ENCODE measurements at places on chromosomes 2 and 18.

GRCh38 chr2:120684289-120685065 lies 51.2 kb upstream of the GLI2 start:
- H3K27ac ChIP-seq: no peak overlapping the region
- H3K27me3 ChIP-seq: no peaks in the 10 kb centered on the region
- no peak overlapping the region for H3K4me3 ChIP-seq
- H3K36me3 ChIP-seq: no peaks in the 10 kb centered on the region
- no peaks in the 10 kb centered on the region for H3K4me1 ChIP-seq
- no peak for DNase-seq

- H3K27ac ChIP-seq: no peak overlapping the region
- no peaks in the 10 kb centered on the region for H3K36me3 ChIP-seq
- no peak for DNase-seq
- no peaks in the 10 kb centered on the region for H3K27me3 ChIP-seq
- no peaks in the 10 kb centered on the region for H3K4me1 ChIP-seq
Measured at GRCh38 chr18:45361125-45361851, 254.0 kb upstream of the SLC14A2 start.

GRCh38 chr18:23384778-23385736 lies 68.0 kb upstream of the RIOK3 start:
- no peaks in the 10 kb centered on the region for H3K36me3 ChIP-seq
- no peak overlapping the region for H3K4me3 ChIP-seq
- no peaks in the 10 kb centered on the region for H3K4me1 ChIP-seq

GRCh38 chr2:220144411-220144810 lies 517.0 kb downstream of the SLC4A3 start:
- no peaks in the 10 kb centered on the region for H3K36me3 ChIP-seq
- H3K27me3 ChIP-seq: no peaks in the 10 kb centered on the region
- H3K4me1 ChIP-seq: no peaks in the 10 kb centered on the region
- no peak for DNase-seq
- H3K4me3 ChIP-seq: no peak overlapping the region

DNA sequence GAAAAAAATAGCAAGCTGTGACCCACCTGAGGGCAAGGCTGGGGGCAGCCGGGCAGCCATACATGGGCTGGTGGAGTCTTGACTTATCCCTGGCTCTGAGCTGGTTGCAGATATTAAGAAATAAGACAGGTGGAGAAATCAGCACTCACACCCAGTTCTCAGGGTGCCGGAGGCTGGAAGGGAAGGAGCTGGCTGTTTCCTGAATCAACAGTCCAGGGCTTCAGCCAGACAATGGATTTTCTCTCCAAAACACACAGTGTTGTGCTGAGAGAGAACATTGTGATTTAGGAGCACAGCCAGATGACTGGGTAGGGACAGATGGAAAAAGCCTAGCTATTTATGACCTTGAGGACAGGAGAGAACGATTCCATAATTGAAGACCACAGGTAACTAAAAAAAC lies 208.8 kb downstream of the LDLRAD4 start:
- H3K4me3 ChIP-seq: no peak overlapping the region
- no peaks in the 10 kb centered on the region for H3K36me3 ChIP-seq
- DNase-seq: no peak
- H3K4me1 ChIP-seq: peaks cover 5% of the 10 kb centered on the region

DNA sequence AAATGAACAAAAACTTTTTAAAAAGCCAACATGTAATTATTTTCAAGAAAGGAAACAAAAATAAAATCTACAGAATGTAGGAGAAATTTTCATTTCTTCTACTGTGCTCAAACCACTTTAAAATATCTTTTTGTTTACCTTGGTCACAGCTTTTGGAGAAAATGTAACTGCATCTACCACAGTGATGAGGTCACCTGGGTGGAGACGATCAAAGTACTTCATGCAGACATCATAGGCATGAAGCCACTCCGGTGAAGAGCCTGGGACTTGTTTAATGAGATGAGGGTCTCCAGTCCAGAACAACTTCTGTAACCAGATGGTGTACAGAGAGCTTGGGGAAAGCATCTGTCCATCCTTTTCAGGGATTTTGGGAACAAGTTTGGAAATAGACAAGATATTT lies 285.8 kb downstream of the NBAS start:
- no peak overlapping the region for H3K27ac ChIP-seq
- H3K36me3 ChIP-seq: peaks cover 13% of the 10 kb centered on the region
- no peaks in the 10 kb centered on the region for H3K27me3 ChIP-seq
- no peak for DNase-seq
- H3K4me3 ChIP-seq: no peak overlapping the region
- H3K4me1 ChIP-seq: no peaks in the 10 kb centered on the region

DNA sequence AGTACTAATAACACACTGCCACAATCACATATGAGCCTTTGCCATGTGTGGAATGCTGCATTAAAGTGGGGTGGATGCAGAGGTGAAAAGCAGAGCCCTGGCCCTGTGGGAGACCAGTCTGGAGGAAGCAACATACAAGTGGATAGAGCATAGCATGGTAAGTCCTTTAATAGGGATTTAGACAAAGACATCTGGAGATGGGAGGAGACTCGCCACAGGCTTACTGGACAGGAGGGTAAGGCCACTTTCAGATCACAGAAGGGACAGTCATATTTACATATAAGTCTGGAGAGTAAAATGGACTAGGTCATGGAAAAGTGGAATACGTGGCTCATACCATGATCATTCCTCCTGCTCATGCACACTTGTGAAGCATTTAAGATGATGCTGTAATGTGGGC lies 84.3 kb downstream of the PPP1R1C start:
- no peaks in the 10 kb centered on the region for H3K4me1 ChIP-seq
- no peak overlapping the region for H3K4me3 ChIP-seq
- DNase-seq: no peak
- H3K27me3 ChIP-seq: no peaks in the 10 kb centered on the region
- no peak overlapping the region for H3K27ac ChIP-seq

DNA sequence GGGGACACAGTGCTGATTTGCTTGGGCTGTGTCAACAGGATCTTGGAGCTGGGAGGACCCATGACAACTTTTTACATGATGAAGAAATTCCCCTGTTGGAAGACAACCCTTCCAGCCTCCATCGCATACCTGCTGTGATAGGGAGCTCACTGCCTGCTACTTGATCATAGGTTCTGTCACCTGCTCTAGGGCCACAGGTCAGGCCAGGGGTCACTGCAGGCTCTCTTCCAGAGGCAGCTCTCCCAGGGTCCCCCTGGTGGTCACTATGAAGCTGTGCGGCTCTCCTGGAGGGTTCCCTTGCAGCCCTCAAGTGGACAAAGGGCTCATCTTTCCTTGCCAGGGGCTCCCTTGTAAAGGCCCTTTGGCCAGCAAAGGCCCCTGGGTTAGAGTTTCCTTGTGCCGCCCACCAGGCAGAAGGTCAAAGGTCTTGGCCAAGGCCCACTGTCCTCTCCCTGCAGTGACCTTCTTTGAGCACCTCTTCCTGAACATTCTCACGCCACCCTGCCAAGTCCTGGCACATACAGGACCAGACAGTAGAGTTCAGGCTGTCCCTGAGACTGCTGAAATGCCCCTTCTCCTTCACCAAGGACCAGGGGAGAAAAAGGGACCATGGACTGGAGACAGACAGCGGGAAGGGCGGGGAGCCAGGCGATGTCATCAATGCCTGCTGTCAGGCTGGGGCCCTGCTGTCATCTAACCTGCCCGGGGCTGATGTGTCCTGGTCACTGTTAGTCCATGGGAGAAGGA lies 345.1 kb downstream of the DYSF start:
- DNase-seq: no peak
- no peak overlapping the region for H3K27ac ChIP-seq
- no peak overlapping the region for H3K4me3 ChIP-seq

GRCh38 chr2:97910403-97911205 lies 85.1 kb downstream of the TMEM131 start:
- H3K4me1 ChIP-seq: no peaks in the 10 kb centered on the region
- H3K36me3 ChIP-seq: peaks cover 14% of the 10 kb centered on the region
- no peak for DNase-seq
- no peak overlapping the region for H3K4me3 ChIP-seq
- H3K27me3 ChIP-seq: no peaks in the 10 kb centered on the region
- no peak overlapping the region for H3K27ac ChIP-seq

DNA sequence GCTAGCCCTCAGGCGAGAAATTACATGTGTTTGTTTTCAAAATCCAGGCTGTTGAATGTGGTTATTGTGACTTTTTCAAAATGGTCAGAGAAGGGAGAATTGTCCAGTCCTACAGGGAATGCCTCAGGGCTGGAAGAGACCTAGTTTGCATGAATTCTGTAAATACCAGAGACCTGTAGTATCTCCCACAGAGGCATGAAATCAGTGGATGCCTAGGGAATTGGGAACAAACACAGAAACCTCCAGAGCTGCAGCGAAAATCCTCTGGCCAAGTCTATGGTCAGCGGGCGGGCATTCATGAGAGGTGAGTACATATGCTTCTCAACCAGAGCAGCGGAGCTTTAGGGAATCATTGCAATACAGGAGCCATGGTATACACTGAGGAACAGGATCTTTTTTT lies 1596.5 kb upstream of the NXPH2 start:
- no peaks in the 10 kb centered on the region for H3K4me1 ChIP-seq
- no peak overlapping the region for H3K27ac ChIP-seq
- no peaks in the 10 kb centered on the region for H3K27me3 ChIP-seq
- no peak overlapping the region for H3K4me3 ChIP-seq
- no peak for DNase-seq
- no peaks in the 10 kb centered on the region for H3K36me3 ChIP-seq

- H3K27me3 ChIP-seq: no peaks in the 10 kb centered on the region
- no peak for DNase-seq
- no peaks in the 10 kb centered on the region for H3K4me1 ChIP-seq
- no peaks in the 10 kb centered on the region for H3K36me3 ChIP-seq
- H3K27ac ChIP-seq: no peak overlapping the region
Measured at GRCh38 chr2:115848192-115848591, 1405.8 kb downstream of the DPP10 start.

DNA sequence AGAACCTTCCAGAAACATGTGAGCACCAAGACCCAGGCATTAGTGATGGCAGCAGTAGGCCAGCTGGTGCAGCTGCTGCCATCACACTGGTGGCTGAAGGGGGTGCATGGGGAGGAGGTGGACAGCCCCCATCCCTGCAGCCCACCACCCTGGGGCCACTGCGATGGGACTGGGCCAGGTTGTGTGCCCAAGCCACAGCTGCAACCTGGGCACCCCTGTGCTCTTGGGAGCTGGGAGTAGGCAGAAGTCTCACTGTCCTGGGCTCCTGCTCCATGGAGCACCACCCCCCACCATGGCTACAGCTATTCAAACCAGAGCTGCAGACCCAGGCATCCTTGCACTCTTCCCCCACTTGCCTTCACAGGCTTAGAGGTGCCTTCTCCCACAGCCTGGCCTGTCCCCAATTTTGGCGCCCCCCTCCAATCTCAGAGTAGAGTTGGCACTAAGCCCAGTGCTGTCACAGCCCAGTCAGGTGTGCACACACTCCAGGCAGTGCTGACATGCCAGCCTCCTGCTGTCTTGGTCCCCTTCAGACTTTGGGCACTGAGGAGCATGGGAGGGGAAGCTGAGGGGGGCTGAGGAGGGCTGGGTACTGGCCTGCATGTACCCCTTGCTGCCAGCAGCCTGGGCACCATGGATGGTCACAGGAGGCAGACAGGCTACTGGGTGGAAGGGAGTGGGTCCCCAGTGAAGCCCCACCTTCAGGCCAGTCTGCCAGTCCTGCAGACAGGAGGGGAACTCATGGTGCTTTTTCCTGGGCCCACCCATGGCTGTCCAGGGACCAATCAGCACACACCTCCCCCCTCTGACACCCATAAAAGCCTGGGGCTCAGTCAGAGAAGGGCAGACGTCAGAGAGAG lies 67.1 kb downstream of the CYP26B1 start:
- H3K4me3 ChIP-seq: no peak overlapping the region
- H3K27me3 ChIP-seq: no peaks in the 10 kb centered on the region
- no peak for DNase-seq
- H3K4me1 ChIP-seq: no peaks in the 10 kb centered on the region

- DNase-seq: no peak
- no peak overlapping the region for H3K27ac ChIP-seq
- H3K4me1 ChIP-seq: no peaks in the 10 kb centered on the region
Measured at GRCh38 chr2:9663008-9663879, 32.4 kb upstream of the YWHAQ start.

GRCh38 chr2:3493615-3494007 lies 25.7 kb downstream of the ADI1 start:
- H3K27ac ChIP-seq: no peak overlapping the region
- no peaks in the 10 kb centered on the region for H3K27me3 ChIP-seq
- H3K4me1 ChIP-seq: no peaks in the 10 kb centered on the region
- H3K4me3 ChIP-seq: no peak overlapping the region

GRCh38 chr2:203908066-203908796 lies 28.3 kb upstream of the ICOS start:
- no peaks in the 10 kb centered on the region for H3K27me3 ChIP-seq
- H3K27ac ChIP-seq: no peak overlapping the region
- H3K36me3 ChIP-seq: no peaks in the 10 kb centered on the region
- no peak overlapping the region for H3K4me3 ChIP-seq

GRCh38 chr2:216033403-216033802 lies 20.1 kb upstream of the MREG start:
- no peaks in the 10 kb centered on the region for H3K4me1 ChIP-seq
- H3K36me3 ChIP-seq: peaks cover 16% of the 10 kb centered on the region
- H3K27ac ChIP-seq: no peak overlapping the region
- H3K27me3 ChIP-seq: no peaks in the 10 kb centered on the region
- no peak for DNase-seq
- no peak overlapping the region for H3K4me3 ChIP-seq

DNA sequence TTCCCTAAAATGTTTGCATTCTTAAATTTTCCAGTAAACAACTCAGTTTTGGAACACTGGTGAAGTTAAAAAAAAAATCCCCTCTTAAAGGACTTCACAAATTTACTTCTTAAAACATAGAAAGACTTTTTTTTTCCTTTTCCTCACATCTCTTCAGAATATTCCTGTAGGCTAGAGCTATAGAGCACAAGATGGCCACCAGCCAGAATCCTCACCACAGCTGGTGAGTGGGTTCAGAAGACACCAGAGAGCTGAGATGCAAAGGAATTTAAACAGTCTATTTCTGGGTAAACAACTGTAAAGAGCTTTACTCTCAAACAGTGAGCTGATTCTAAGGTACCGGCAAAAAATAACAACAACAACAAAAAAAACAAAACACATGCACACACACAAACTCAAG lies 252.8 kb downstream of the LRP1B start:
- DNase-seq: no peak
- H3K27ac ChIP-seq: no peak overlapping the region
- no peaks in the 10 kb centered on the region for H3K36me3 ChIP-seq
- no peak overlapping the region for H3K4me3 ChIP-seq
- H3K4me1 ChIP-seq: no peaks in the 10 kb centered on the region

- no peak overlapping the region for H3K4me3 ChIP-seq
- H3K27ac ChIP-seq: no peak overlapping the region
- peaks cover 20% of the 10 kb centered on the region for H3K27me3 ChIP-seq
Measured at GRCh38 chr2:218877331-218877730, 3.3 kb upstream of the WNT10A start.

- H3K36me3 ChIP-seq: no peaks in the 10 kb centered on the region
- H3K27me3 ChIP-seq: no peaks in the 10 kb centered on the region
- H3K4me1 ChIP-seq: no peaks in the 10 kb centered on the region
- DNase-seq: no peak
- H3K4me3 ChIP-seq: no peak overlapping the region
- H3K27ac ChIP-seq: no peak overlapping the region
Measured at GRCh38 chr2:99679518-99679917, 189.7 kb upstream of the REV1 start.

- H3K36me3 ChIP-seq: no peaks in the 10 kb centered on the region
- no peak overlapping the region for H3K27ac ChIP-seq
- H3K4me3 ChIP-seq: no peak overlapping the region
- no peak for DNase-seq
Measured at GRCh38 chr2:130736487-130736886, 7.6 kb downstream of the GPR148 start.

GRCh38 chr18:51168960-51169662 lies 28.4 kb downstream of the MEX3C start:
- H3K4me1 ChIP-seq: no peaks in the 10 kb centered on the region
- peaks cover 4% of the 10 kb centered on the region for H3K36me3 ChIP-seq
- H3K4me3 ChIP-seq: no peak overlapping the region
- no peaks in the 10 kb centered on the region for H3K27me3 ChIP-seq
- no peak overlapping the region for H3K27ac ChIP-seq
- no peak for DNase-seq

Measured in effector memory CD4-positive, alpha-beta T cell (primary cell).